ENCODE measurements at places on chromosomes 6 and 20.

- no peak for DNase-seq
Observed at GRCh38 chr6:52518279-52518945, 58.4 kb downstream of the TRAM2 start.

- no peak for DNase-seq
Observed at GRCh38 chr6:158894193-158894592, 75.0 kb upstream of the EZR start.

DNA sequence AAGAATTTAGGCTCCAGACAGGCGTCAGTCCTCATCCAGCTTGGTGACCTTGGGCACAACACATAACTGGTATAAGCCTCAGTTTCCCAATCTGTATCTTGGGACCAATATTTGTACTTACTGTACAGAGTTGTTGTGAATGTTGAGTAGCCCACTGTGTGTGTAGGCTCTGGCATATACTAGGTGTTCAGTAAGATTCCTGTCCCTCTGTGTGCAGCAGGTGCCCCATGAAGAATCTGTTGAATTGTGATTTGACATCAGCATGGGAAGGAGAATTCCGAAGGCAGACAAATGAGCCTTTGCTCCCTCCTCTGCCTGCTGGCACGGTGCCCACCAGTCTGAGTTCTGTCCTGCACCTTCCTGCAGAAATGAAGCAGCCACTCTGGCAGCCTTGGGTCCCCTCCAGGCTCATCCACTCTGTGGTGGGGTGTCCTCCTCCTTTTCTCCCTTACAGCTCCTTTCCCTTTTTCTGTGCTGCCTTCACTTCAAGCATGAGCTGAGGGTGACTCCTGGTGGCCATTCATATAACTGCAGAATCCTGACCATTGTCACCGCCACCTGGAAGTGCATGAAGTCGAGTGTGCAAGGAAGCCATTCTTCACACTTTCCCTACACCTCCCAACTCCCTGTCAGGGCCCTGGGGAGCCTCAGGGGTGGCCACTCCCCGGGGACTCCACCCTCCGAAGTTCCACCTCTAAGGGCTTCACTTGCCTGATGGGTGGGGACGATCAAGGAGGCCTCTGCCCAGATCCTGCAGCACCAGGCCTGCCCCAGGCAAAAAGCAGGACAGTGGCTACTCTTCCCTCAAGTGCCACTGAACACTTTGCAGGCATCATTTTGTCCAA, 48.2 kb downstream of the MRPL14 start:
- DNase-seq = no peak

DNA sequence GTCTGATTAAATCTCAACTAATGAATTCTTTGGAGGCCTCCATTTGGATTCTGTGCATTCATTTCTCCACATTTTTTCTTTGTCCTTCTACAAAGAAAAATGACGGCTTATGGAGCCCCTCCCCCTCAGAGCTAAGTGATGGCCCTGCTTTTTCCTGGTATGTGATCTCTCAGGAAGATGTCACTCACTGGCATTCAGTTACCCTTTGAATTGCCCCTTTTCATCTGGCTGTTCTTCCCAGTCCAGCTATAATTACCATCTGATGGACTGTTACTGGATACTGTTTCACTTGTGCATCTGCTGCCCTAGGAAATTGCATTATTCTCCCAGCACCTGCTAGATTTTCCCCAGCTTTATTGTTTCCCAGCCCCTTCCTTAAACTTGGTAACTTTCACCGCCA, 151.9 kb downstream of the CFAP61 start:
- DNase-seq = peak; percentile 82

DNA sequence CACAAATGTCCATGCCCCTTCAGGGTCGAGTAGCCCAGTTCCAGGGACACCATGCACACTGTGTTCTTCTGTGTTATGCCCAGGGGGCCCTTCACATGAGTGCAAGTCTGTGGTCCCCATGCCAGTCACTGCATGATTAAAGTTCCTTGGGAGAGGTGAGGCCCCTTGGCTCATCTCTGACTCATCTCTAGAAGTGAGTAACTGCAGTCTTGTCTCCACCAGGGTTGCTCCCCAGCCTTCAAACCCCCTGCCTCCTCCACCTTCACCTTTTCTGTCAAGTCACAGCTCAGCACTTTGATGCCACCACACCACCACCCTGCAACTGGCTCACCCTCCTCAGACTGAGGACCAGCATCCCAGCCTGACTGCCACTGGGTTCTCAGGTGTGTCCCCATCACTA, 161.7 kb downstream of the UNC5CL start:
- no peak for DNase-seq

- no peak for DNase-seq
Observed at GRCh38 chr6:149860513-149860833, 3.7 kb downstream of the LRP11 start.

GRCh38 chr20:32056708-32057483, 4.9 kb downstream of the HCK start:
- DNase-seq = no peak

DNA sequence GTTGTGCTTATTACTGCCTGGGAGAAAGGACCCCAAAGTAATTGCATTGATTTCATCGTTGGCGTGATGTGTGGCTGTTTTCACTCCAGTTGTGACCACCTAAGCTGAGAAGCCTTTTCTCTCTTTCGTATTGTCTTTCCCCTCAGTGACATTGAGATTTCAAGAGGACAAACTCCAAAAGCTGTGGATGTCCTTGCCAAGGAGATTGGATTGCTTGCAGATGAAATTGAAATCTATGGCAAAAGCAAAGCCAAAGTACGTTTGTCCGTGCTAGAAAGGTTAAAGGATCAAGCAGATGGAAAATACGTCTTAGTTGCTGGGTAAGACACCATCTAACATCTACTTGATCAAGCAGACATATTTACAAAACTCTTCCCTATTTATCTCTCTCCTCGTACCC, 60.5 kb downstream of the MTHFD1L start:
- DNase-seq = no peak

DNA sequence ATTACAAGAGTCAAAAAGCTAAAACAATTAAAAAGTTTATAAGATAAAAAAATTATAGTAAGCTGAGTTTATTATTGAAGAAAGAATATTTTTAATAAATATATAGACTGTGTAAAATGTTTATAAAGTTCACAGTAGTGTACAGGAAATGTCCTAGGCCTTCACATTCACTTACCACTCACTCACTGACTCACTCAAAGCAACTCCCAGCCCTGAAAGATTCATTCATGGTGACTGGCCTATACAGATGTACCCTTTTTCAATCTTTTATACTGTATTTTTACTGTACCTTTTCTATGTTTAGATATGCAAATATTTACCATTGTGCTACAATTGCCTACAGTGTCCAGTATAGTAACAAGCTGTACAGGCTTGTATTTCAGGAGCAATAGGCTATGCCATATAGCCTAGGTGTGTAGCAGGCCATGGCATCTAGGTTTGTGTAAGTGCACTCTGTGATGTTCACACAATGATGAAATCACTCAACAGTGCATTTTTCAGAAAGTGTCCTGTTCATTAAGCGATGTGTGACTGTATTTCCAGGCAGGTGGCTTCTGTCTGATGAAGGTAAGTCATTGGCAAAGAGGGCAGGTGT, 130.2 kb downstream of the BTBD3 start:
- no peak for DNase-seq

DNA sequence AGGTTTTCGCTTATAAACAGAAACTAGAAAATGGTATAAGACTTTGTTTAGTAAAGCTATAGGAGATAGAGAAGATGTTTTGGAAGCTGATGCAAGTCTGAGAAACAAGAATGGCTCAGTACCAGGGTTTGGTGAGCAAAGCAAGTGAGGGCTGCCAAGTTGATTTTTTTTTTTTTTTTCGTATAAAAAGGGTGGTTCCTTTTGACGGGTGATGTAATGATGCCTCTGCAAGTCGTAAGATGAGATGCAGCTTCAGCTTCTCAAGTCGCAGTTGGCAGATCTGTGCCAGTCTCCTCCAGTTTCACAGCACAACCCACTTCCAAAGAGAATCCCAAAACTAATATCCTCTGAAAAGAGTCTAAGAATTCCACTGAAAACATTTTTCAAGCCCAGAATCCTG, 252.8 kb upstream of the CDH4 start:
- DNase-seq = no peak

DNA sequence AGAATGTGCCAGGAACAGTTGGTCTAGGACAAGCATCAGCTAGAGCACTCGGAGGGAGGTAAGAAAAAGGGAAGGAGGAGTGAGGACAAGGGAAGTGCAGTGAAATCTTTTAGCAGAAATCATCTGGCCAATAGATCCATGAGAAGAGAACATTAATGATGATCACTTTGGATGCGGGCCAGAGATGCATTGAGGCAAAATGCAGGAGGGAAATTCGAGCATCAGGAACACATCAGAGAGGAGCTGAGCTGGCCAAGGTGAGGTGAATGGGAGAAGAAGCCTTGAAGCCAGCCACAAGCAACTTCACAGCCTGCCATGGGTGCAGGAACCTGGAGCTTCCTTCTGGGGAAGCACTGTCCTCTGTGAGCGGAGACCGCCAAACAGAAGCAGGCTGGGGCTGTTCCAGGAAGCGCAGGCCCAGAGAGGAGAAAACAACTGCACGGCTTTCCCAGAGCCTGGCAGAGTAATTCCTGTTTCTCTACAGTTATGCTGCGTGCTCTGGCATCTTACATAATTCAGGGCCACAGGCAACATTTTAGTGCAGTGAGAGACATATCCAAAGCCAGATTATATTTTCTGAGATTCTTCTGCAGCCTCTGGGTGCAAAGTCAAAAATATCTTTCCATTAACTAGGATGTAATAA, 143.8 kb downstream of the F13A1 start:
- DNase-seq = no peak

- no peak for DNase-seq
Observed at GRCh38 chr6:170041526-170041925, 249.4 kb downstream of the DLL1 start.

GRCh38 chr20:34538671-34539123, 19.8 kb upstream of the MAP1LC3A start:
- DNase-seq = no peak

DNA sequence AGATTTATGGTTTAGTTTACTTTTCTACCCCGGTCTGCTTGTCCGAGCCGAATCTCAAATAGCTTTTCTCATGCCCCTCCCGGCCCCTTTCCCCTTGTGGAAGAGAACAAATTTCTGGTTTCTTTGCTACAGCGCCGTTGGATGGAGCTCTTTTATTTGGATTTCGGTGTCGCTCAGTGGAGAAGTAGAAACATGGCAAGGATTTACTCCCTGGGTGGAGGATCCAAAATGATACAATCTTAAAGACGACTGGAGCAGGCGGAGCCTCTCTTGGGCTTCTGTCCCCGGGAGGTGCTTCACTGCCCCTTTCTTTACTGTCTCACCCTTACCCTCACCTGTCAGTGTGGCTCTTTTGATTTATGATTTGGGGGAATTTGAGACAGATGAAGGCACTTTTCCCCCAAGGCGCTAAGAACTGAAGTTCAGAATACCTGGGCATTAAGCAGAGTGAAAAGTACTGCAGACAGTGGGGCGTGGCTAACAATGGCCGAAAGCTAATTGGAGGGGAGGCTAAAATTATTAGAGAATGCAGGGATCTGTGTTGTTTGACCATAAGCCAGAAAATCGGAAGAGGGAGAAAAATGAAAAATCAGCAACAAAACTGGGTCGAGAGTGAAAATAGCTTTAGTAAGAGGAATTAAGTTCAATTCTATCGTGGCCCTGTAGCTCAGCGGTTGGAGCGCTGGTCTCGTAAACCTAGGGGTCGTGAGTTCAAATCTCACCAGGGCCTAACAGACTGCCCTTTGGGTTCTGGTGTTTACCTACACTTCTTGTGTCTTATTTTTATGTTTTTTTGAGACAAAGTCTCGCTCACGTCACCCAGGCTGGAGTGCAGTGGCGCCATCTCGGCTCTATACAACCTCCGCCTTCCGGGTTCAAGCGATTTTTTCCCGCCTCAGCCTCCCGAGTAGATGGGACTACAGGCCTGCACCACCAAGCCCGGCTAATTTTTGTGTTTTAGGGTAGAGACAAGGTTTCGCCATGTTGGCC, 145.1 kb upstream of the ZNF184 start:
- no peak for DNase-seq

- DNase-seq = no peak
Observed at GRCh38 chr6:80959034-80959433, 793.4 kb downstream of the TENT5A start.

GRCh38 chr6:6943421-6943820, 164.3 kb upstream of the RREB1 start:
- DNase-seq = peak; percentile 86
